ENCODE measurements at places on chromosomes 3 and 15.

DNA sequence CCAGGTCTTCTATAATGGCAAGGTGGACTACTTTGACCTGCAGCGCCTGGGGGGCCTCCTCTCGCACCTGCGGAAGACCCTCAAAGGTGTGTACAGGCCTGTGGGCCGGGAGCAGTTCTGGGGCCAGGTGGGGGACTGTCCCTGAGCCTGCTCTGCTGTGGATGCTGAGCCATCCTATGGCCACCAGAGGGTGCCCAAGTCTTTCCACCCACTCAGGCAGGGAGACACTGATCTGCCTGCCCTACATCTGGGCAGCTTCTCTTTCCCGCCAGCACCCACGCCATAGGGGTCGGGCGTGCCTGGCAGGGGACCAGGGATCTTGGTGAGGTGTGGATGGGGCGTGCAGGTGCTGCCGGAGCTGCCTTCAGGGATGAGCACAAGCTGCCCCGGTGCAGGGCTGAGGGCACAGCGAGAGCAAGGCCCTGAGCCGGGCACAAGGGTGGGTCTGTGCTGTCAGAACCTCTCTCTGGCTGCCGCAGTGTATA lies 14.1 kb downstream of the RNF123 start:
- DNase-seq: no peak

- DNase-seq: no peak
These were observed 244.5 kb downstream of the OCA2 start for GRCh38 chr15:27854601-27855000.

DNA sequence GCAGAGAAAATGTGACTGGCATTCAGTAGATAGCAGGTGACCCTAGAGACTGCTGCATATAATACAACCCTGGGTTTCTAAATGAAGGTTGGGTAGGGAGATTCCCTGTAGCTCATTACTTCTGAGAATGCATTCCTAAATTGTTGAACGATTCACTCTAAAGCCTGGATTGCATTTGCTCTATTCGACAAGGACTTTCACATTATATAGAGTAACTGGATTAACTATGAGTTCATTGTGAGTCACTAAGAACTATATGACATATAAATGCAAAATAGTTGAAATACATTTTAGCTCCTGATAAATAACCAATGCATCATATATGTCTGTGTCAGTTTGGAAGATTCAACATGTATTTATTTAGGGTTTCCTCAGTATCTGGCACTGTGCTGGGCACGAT lies 294.7 kb upstream of the CCDC54 start:
- DNase-seq: no peak

GRCh38 chr15:69298697-69299441 lies at the start of gene PAQR5:
TSS of gene PAQR5 (plus strand) at chr15:69298912. CDS start at chr15:69360081, 61,169 bp downstream.
- DNase-seq: peak; percentile 38

- no peak for DNase-seq
These were observed 20.2 kb downstream of the TM6SF1 start for GRCh38 chr15:83127547-83128150.
